ENCODE measurements at places on chromosomes 6 and 20. TPM values are rescaled to one million over a fixed set of nuclear protein-coding genes. Genes with fewer than 3 reads are reported as not detected.

GRCh38 chr20:58901488-58902402 is 49.2 kb downstream of the GNAS start:
- DNase-seq, result no peak

GRCh38 chr6:2257363-2257762 is 12.0 kb upstream of the GMDS start:
- no peak for DNase-seq

- no peak for DNase-seq
Measured at GRCh38 chr20:6467562-6467961, 299.9 kb upstream of the BMP2 start.

DNA sequence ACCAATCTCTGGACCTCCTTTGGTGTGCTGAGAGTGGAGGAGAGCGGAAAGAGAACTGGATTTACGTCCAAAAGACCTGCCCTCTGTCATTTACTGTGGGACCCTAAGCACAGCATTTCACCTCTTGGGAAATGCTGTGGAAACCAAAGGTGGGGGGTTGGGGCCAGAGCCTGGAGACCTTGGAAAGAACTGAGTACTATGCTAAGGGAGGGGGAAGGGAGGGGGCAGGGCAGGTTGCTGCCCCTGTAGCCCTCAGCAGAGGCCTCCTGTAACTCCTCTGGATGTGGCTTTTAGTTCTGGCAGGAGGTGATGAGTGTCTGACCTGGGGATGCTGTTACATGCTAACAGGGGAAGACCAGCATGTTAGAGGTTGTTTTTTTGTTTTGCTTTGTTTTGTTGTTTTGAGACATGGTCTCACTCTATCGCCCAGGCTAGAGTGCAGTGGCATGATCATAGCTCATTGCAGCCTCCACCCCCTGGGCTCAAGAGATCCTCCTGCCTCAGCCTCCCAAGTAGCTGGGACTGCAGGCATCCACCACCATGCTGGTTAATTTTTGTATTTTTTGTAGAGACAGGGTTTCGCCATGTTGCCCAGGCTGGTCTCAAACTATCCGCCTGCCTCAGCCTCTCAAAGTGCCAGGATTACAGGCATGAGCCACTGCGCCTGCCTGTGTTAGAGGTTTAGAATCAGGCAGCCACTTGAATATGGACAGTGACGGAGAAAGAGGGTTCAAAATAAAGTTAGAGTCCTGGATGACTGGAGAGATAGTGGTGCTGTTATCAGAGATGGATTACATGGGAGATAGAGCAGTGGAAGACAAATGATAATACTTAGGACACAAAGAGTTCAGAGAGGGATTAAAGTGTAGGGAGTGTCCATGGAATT is 18.4 kb upstream of the PARD6B start:
- DNase-seq, result no peak

DNA sequence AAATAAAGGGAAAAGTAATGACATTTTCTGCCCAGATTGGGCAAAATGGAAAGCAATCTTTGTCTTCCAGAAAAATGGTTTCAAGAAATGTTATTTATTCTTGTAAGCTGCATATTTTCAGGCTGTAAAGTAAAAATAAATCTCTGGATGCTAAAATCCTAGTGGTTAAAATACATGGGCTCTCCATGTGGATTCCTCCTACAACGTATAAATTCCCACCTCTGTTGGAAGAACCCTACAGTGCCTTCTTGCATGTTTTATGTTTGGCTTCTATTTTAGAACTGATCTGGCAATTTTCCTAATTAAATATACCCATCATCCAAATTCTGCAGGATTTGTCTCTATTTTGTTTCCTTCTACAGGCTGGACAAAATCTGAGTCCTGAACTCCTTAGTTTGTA is 528.9 kb downstream of the COL12A1 start:
- DNase-seq, result no peak

DNA sequence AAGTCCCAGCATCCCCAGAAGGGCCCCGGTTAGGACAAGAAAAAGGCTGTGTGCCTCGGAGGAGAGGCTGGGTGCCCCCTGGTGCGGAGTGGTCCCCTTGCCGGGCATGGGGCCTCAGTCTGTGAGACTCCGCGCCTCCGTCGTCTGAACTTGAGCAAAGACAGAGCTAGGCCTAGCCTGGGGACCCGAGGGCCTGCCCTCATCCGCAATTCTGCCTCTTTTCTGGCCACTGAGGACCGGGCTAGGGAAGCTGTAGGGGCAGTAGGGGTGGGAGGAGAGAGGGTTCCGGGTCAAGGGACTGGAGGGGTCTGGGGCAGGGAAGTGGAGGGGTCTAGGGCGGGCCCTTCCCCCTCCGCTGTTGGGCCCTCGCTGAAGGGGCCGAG is 550 bp upstream of the HSPA12B start:
- no peak for DNase-seq

APMAP gene
- 74.0 TPM for total RNA-seq

DNA sequence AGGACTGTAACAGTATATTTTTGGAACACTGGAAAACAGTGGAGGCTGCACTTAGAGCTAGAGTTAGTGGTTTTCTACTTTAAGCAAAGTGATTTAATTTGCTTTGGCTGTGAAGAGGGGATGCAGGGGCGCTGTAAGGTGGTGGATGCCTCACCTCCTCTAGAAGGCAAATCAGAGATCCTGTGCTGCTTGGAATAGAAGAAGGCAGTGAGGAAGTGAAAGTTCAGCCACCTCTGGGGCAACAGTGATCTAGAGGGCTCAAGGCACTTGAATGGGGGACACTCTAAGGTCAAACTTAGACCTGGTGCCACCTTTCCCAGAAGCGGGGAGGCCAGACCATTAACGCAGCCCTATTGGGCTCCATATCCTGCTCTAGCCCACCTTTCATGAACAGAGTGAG is 19.0 kb upstream of the SNRPB2 start:
- DNase-seq, result no peak

GRCh38 chr20:50070361-50070760 is 42.6 kb downstream of the UBE2V1 start:
- DNase-seq, result no peak

ISM1 gene
- 8.4 TPM for total RNA-seq

CGAS gene
- total RNA-seq, result 5.2 TPM

DDR1 gene
- 234 TPM for total RNA-seq

DNA sequence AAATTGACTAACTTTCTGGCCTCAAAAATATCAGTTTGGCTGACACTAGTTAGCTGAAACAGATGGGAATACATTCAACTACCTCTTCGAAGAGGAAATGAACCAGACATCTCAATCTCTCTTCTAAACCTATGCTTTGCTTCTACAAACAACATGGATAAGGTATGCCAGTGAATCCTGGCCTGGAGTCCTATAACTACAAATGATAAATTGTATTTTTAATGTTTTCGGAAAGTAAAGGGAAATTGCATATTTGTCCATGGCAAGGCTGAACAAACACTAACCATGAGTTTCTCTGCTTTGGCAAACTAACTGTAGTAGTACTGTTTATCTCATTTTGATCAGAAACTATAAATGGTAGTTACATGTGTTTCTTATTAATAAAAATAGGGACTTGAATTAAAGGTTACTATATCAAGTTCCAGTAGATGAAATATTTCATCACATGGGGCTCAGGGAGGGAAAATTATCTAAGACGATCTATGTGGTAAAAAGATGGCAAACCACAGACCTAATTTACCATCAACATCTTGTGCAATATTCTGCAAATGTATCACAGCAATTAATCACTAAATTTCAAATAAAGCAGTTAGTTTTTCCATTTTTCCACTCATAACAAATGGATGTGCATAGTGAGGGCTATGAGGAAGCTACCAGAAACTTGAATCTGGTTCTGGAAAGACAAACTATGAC is 76.8 kb downstream of the COL12A1 start:
- no peak for DNase-seq

GRCh38 chr6:126153661-126154060 is 167.3 kb downstream of the TRMT11 start:
- DNase-seq, result no peak

GRCh38 chr6:45676380-45676779 is 298.6 kb upstream of the SUPT3H start:
- DNase-seq, result no peak

GRCh38 chr6:17446713-17447112 is 53.3 kb downstream of the CAP2 start:
- no peak for DNase-seq

PGC gene
- total RNA-seq, result not detected

DNA sequence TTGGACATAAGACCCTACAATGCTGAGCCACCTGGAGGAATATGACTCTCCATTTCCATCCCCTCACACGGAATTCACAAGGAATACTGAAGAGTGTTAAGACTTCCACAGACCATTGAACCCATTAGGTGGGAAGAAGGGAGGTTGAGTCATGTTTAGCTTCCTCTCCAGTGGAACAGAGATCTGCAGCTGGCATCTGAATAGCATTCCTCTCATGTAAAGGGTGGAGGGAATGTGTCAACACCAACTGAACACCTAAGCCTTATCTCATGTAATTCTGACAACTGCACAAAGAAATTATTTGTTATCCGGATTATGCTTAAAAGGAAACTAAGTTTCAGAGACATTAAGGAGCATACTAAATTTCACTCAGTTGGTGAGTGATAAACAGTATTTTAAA is 705.9 kb downstream of the MAFB start:
- DNase-seq, result no peak

DNA sequence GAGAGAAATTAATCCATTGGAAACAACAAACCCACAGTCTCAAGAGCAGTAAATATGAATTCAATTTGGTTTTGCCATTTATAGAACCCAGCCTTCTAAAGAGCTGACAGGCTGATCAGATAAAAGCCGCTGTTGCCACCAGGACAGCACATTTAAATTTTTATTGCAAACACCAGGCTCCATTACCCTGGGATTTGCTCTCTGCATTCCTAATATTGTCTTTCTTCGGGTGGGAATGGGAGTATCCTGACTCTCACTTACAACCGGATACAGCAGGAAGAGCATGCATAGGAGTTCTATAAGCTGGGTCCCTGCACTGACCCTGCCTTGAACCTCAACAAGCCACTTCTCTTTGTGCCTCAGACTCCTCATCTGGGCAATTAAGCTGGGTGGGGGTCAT is 142.9 kb downstream of the LRFN2 start:
- DNase-seq, result no peak

HCRTR2 gene
- total RNA-seq, result not detected

- DNase-seq, result no peak
Measured at GRCh38 chr6:6717953-6718352, 129.4 kb downstream of the LY86 start.

- no peak for DNase-seq
Measured at GRCh38 chr6:156875062-156875461, 97.9 kb downstream of the ARID1B start.
